ENCODE measurements at places on chromosomes 6 and 20. TPM values are rescaled to one million over a fixed set of nuclear protein-coding genes. Genes with fewer than 3 reads are reported as not detected.

LY6G6C gene
- total RNA-seq, result 1.3 TPM

C6orf52 gene
- total RNA-seq, result not detected

SYCP2L gene
- total RNA-seq, result 1.3 TPM

GDAP1L1 gene
- not detected for total RNA-seq

DNA sequence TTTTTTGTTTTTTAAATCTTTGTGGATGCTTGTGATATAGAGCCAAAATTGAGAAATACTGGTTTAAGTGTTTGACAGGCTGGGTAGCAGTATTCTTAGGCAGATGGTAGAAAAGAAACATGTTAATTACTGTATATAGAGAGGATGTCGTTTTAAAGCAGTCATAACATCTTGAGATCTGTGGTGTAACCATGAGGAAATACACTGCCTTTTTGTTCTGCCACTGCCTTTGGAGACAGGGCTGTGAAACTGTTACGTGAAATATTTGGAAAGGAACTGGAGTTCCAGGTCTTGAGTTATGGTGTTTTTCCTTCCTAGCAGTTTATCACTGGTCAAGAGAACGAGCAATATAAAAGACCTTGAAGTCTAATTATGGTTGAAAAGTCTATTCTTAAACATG, 19.5 kb downstream of the STXBP5 start:
- no peak for DNase-seq

- no peak for DNase-seq
Measured at GRCh38 chr6:35804996-35805736, at the start of gene LHFPL5. TSS of gene LHFPL5 (plus strand) at chr6:35805352. CDS start at chr6:35805671, 319 bp downstream.

GRCh38 chr20:4812641-4813075, 90.9 kb downstream of the PRND start:
- DNase-seq, result no peak

DNA sequence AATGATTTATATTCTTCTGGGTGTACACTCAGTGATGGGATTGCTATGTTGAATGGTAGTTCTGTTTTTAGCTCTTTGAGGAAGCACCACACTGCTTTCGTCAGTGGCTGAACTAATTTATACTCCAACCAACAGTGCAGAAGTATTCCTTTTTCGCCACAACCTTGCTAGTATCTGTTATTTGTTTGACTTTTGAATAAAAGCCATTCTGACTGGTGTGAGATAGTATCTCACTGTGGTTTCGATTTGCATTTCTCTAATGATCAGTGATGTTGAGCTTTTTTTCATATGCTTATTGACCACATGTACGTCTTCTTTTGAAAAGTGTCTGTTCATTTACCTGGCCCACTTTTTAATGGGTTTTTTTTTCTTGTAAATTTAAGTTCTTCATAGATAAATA, 583.8 kb upstream of the ARID1B start:
- DNase-seq, result no peak

DNA sequence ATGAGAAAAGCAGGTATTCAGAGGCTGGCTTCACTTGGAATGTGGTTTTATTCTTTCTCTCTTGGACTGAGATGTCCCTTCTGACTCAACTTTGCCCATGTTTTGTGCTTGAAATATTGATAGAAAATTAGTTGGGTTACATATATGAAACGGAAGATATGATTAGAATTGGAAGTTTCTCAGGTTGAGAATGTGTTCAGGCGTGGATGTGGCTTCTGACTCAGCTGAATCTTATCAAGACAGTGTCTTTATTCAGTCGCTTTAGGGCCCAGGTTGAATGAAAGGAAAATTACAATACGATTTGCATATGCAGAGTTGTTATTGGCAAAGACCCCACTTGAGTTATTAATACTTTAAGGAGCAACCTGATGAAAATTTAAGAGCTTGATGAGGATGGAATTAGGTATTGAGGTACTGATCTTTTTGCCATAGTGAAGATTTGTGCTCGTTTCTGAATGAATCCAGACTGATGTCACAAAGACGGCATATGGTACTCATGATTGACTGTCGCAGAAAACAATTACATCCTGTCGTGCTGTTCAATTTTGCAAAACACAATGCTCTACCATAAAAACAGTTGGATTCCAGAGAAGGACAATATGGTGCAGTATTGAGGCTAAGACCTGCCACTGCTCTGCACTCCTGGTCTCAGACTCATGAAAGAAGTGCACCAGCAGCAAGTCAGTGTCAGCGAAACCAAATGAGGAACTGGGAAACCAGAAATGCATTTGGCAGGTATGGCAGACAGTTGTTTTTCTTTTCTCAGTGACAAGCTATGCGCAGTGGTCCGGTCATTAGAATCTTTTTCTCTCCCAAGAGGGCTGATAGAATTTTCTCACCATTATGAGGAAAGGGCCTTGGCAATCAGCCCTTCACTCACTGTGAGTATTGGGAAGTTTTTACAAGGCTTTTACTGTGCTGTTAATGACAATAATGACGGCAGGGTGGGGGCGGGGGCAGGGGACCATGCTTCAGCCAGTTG, 158.3 kb downstream of the DOK5 start:
- DNase-seq, result no peak

- DNase-seq, result no peak
Measured at GRCh38 chr20:62734326-62734725, 25.7 kb downstream of the NTSR1 start.

- no peak for DNase-seq
Measured at GRCh38 chr6:144335914-144336313, 50.8 kb downstream of the UTRN start.

DNA sequence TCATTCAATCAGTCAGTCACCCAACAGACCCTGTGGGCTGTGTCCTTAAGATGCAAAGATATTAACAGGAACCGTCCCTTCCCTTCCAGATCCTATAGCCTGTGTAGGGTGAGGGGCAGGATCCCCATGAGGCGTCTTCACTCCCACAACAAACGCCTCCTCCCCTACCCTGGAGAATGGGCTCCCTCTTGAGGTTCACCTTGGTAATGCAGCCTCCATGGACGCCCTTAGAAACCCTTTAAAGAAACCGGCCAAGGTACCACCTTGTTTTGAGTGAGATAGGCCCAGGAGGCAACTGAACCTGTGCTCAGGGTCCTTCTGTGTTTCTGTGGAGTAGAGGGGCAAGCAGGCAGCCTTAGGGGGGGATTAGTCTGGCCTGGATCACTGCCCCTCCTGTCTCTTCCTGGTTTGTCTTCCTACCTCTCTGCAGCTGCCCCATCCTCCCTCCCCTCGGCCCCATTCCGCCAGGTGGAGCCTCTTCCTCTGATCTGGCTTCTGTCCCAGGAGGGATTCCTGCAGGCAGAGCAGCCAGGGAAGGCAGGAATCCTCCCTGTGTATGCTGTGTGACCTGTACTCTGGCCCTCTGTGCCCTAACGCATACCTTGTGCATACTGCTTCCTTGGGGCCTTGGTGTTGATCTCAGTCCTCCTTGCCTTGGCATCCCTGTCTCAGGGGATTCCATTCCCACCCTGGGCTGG, 6.6 kb upstream of the GUCA1A start:
- DNase-seq, result no peak

All from esophagus squamous epithelium (tissue), 5 donors.